ENCODE measurements at places on chromosomes 3 and 15. TPM values are rescaled to one million over a fixed set of nuclear protein-coding genes. Genes with fewer than 3 reads are reported as not detected.
A peak's percentile ranks its signal among the peaks of the same experiment; 100 is the strongest.

ITIH3 gene
- 0.19 TPM for total RNA-seq

DNA sequence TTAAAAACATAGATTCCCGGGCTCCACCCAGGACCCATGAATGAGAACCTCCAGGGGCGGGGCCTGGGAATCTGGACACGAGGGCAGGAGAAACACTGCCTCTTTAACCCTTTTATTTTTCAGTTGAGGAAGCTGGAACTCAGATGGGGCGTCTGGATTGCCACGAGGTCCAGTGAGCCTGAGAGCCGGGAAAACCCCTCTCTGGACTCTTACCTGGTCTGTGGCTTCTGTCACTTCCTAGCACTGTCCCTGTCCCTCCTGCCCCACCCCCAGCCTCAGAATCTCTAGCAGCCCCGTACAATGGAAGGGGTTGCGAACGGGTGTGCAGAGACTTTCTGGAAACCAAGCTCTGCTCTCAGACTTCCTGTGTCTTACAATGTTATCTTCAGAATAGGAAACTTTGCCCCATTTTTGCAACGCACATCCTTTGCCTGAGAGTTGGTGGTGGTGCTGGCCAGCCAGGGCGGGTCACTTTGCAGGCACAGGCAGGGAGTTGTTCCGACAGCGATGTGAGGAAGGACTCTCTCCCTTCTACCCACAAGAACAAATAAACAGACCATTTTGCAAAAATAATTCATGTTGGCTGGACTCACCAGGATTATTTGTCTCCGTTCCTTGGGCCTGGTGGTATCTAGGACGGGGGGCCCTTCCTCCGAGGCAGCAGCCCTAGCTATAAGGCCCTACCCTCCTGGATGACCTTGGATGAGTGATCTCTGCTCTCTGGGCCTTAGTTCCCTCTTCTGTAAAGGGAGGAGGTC, 59.1 kb downstream of the SMAD6 start:
- peak; percentile 82 for DNase-seq

DNA sequence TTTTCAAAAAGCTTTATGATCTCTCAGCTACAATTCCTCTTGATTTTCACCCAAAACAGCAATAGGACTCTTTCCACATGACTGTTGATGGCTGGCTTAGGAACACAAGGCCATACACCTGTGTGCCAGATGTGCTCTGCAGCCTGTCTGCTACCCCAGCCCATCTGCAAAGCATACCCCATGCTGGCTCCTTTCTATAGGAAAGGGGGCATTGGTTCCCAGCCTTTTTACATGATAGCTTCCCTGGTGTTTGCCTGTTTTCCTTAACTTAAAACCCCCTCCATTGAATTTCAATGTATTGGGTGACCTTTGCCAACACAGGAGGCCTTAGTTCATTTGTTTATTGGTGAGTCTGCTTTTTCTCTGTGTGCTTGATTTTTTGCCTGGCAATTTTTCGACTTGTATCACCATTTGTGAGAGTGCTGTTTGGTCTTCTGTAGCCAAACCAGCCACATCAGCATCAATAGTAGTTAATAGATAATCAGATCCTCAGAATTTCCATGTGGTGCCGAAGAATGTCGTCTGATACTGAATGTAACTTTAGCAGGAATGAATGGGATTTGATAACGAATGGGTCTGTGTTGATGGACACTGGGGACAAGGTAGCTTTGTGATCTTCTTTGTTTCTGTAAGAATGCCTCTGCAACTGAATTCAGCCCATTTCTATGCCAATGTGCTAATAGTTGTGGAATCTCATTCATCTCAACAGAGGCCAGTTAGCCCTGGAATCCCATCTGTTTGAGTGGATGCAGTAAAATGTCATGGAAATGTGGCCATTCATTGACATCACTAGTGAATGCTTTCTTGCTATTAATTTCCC, 272.2 kb upstream of the RARB start:
- no peak for DNase-seq

GRCh38 chr3:35707904-35708303, 68.6 kb downstream of the ARPP21 start:
- no peak for DNase-seq

DNA sequence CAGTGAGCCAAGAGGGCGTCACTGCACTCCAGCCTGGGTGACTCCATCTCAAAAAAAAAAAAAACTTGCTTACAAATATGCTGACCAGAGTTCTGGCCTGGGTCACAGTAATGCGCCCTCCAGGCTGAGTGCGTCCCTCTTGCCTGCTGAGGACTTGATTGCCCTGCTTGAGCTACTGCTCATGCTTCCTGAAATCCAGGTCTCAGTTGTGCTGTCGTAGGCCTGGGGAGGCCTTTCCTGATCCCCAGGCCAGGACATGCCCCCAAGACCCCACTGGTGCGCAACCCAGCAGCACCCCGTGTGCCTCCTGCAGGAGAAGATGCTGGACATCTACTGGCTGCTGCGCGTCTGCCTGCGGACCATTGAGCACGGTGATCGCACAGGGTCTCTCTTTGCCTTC, 7.3 kb downstream of the AMIGO3 start:
- DNase-seq = no peak

GRCh38 chr3:52897130-52898122, at the start of gene STIMATE:
Gene STIMATE (minus strand): TSS chr3:52897548. CDS start chr3:52897450, 98 bp downstream.
- DNase-seq = peak; percentile 82

COL7A1 gene
- total RNA-seq = 2.6 TPM

DNA sequence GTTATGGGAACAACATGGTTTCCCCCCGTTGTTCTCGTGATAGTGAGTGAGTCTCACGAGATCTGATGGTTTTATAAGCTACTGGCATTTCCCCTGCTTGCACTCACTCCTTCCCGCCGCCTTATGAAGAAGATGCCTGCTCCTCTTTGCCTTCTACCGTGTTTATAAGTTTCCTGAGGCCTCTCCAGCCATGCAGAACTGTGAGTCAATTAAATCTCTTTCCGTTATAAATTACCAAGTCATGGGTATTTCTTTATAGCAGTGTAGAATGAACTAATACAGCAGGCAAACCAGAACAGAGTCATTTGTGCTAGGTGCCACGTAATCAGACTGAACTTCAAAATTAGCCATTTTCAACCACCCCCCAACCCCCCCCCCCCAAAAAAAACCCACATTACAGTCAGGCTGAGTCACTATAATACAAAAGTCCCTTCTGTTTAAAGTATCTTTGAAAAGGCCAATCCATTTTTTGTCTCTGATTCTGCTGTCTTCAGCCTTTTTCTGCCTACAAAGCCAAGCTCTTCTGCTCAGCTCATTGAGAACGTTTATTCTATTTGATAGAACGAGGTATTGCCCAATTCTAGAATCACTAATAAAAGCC, 4.1 kb downstream of the OR4F6 start:
- no peak for DNase-seq

DNA sequence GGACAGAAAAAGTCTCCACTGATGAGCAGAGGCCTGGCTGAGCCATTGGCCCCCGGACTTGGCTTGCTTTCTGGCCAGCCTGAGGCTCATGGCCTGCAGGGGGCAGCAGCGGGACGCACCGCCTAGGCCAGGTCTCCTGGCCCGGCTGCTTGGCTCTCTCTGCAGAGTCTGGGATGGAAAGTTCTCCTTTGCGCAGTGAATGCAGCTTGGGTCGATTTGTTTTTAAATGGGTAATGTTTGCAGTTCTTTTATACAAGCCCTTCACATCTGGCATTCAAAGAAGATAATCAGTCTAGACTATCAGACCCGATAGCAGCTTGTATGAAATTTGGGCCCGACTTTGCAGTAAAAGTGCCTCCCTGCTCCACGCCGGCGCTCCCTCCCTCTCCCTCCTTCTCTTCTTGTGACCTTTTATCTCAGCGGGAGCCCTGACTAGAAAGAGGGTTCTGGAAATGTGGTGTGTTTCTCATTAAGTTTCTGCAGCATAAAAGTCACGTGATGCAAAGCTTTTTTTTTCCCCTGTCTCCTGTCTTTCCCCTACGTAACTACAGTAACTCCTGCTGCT, 59.9 kb downstream of the ZNF621 start:
- peak; percentile 91 for DNase-seq

- no peak for DNase-seq
Measured at GRCh38 chr3:152043620-152044019, 170.2 kb downstream of the SUCNR1 start.

- DNase-seq = no peak
Measured at GRCh38 chr3:114034787-114035545, 21.4 kb downstream of the CCDC191 start.

DNA sequence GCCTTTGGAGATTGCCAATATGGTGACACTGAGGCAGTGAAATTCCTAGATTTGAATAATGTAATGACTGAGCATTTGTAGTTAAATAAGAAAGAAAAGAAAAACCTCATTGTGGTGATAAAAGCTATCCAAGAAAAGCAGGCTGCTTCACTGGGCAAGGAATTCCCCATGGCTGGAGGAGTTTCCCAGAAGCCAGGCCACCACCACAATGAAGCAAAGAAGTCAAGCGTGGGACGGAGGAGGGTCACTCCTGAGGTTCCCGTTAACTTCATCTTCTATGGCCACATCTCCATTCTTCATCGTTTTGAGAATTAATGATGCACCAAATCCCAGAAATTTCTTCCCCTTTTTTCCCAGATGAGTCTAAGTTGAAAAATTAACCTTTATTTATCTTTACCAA, 185.8 kb upstream of the BCL6 start:
- DNase-seq = no peak

PLS1 gene
- 2.3 TPM for total RNA-seq

TTC21A gene
- total RNA-seq = 0.85 TPM

C3orf80 gene
- not detected for total RNA-seq

DNA sequence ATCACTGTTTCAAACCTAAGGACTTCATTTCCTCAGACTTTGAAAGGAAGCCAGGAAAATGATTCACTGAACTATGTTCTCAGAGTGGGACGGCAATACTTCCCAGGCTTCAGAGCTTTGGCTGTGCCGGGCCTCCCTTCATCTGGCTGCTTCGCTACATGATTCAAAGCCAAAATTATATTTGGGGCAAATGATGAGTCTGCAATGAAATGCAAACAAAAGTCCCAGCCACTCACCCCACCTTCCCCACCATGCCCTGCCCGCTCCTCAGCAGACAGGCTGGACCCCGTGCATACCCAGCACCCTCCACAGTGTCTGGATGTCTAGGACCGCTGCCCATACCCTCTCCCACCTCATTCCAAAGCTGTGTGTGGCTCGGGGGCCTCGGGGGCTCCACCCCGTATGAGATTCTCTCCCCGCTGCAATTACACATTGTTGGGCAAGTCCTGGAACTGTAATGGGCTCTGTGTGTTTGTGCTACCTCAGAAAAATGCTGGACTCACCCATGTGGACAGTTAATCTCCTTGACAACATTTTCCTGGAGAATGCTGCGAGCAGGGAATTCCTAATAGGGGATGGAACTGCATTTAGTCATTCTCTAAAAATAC, 32.2 kb downstream of the ATP10A start:
- peak; percentile 76 for DNase-seq

LRRK1 gene
- 1.9 TPM for total RNA-seq

ESYT3 gene
- 2.6 TPM for total RNA-seq

DNA sequence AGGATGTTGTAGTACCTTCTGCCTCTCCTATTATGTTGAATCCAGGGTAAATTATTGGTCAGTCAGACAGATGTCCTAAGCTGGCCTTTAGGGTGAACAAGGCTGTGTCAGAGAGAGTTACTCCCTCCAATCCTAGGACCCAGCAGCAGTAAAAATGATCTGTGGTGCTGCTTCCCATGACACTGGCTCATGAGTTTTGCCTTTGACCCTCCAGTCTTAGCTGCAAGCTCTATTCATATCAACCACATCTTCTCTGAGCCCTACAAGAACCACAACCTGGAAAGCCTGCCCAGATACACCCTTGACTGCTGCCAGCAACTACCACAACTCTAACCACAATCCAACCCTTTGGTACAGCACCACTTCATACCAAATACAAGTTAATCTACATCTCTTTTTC, 27.2 kb upstream of the PHLDB2 start:
- DNase-seq = no peak

DNA sequence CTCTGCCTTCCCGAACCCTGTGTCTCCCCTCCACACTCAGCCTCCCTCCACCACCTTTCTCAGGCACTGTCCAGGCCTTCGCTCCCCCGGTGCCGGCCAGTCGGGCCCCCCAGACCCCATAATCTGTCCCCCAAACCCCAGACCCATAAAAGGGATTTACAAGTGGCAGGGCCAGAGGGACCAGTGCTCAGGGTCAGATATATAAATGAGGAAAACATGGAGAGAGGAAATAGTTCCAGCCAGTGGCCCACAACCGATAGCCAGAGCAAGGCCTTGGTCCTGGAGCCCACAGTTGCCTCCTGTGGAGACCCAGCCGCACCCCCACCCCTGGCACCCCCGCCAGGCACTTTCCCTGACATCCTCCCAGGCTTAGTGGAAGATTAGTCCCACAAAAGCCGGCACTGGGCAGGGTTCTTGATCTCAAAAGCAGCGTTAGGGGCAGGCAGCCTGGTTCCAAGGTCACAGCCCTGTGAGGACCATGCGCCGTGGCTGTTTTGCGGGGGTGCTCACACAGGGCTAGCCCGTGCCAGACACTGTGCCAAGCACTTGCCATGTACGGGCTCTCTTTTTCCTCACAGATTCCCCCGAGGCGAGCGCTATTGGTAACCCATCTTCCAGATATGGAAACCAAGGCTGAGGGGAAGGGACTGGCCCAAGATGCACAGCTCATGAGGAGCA, 1.1 kb upstream of the PLXND1 start:
- no peak for DNase-seq

DNA sequence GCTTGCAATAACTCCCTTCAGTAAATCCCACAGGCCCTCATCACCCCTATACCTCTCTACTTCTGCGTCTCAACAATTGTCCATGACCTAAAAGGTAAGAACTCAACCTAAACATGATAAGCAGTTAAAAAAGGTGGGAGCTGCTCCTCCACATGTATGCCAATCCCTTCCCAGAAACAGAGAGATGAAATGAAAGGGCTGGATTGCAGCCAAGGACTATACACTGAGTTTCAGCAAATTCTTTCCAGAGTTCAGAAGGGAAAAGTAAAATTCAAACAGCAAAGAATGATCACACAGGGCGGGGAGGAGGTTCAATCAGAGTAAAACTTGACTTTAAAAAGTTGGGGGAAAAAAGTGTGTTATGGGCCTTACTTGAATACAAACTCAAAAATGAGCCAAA, 27.5 kb downstream of the PLOD2 start:
- DNase-seq = no peak

IL12A gene
- 3.9 TPM for total RNA-seq

ALPK3 gene
- 51.0 TPM for total RNA-seq

MNS1 gene
- total RNA-seq = 0.51 TPM

GOLGA8J gene
- total RNA-seq = not detected

- no peak for DNase-seq
Measured at GRCh38 chr3:52742418-52743041, 28.2 kb downstream of the NEK4 start.

DNA sequence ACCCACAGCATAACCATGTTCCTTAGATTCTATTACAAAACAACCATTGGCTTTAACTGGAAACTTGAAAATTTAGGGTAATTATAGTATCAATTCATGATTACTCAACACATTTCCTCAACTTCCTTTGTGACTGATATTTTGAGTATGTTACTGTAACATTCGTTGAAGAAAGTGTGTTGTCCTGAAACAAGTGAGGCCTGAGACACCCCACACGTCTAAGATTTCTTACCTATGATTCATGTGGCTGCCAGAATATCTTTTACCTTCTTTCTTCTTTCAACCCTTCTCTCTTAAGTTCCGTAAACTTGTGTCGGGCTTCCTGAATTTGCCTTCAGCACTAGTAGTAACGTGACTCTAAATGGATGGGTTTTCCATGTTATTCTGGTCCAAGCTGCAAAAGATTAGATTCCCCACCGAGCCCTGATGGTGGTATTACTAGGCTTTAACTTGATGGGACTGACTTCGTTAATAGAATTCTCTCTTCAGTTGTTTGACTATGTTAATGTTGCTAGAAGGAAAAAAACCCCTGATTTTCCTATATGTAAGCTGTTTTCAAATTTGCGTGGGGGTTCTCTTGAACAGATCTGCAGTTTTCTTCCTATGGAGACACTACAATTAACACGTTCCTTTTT, 296.0 kb upstream of the ICE2 start:
- no peak for DNase-seq
